ENCODE measurements at places on chromosomes 1 and 21. TPM values are rescaled to one million over a fixed set of nuclear protein-coding genes. Genes with fewer than 3 reads are reported as not detected.

DNA sequence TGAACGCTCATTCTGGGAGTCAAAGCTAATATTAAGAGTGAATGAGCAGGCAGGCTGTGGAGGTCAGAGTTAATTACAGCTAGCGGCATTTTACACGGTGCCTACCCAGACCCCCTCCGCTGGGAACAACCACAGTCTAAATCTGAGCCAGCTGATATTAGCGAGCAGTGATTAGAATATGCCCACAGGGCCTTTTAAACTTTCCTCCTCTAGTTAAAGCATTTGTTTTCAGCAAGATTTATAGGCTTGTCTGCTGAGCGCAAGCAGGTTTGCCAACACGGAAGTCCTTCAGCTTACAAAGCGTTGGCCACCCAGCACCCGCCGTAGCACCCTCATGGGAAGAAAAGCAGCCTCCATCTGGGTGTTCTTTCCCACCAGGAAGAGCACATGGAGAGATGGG is 72.1 kb downstream of the LMX1A start:
- H3K4me3 ChIP-seq: no peak overlapping the region
- H3K27ac ChIP-seq: no peak overlapping the region
- no peaks in the 10 kb centered on the region for H3K27me3 ChIP-seq
- no peak for DNase-seq

Gene BGLAP
- total RNA-seq: not detected

Gene RNU1-1
- total RNA-seq: 19,908 TPM

DNA sequence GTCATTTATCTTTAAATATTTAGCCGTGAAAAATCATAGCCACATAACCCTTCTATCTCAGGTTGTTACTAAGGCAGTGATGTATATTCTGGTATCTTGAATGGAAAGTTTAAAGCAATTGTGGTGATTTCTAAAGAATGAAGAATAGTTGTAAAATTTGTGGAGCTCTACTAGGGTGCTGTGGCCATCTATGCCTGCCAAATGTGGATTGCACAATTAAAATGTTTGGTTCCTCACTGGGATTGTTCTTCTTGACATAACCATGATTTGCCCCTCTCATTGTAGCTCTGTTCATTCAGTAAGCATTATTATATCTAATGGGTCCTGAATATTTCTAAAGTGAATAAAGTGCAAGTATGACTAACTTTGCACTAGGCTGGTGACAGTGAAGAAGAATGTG is 50.1 kb downstream of the AK4 start:
- no peaks in the 10 kb centered on the region for H3K27me3 ChIP-seq
- no peak for DNase-seq
- no peak overlapping the region for H3K4me3 ChIP-seq
- no peak overlapping the region for H3K27ac ChIP-seq
- no peaks in the 10 kb centered on the region for H3K4me1 ChIP-seq
- H3K36me3 ChIP-seq: no peaks in the 10 kb centered on the region

- H3K4me1 ChIP-seq: peaks cover 85% of the 10 kb centered on the region
- H3K27me3 ChIP-seq: no peaks in the 10 kb centered on the region
- no peak for DNase-seq
- H3K27ac ChIP-seq: no peak overlapping the region
- no peaks in the 10 kb centered on the region for H3K36me3 ChIP-seq
Observed at GRCh38 chr1:64960731-64961130, 5.6 kb downstream of the JAK1 start.

GRCh38 chr1:16900751-16901150 is 5.0 kb downstream of the RNU1-2 start:
- no peak for DNase-seq
- no peak overlapping the region for H3K27ac ChIP-seq

Gene RBP7
- 36.3 TPM for total RNA-seq
